ENCODE measurements at places on chromosomes 5 and 9.

DNA sequence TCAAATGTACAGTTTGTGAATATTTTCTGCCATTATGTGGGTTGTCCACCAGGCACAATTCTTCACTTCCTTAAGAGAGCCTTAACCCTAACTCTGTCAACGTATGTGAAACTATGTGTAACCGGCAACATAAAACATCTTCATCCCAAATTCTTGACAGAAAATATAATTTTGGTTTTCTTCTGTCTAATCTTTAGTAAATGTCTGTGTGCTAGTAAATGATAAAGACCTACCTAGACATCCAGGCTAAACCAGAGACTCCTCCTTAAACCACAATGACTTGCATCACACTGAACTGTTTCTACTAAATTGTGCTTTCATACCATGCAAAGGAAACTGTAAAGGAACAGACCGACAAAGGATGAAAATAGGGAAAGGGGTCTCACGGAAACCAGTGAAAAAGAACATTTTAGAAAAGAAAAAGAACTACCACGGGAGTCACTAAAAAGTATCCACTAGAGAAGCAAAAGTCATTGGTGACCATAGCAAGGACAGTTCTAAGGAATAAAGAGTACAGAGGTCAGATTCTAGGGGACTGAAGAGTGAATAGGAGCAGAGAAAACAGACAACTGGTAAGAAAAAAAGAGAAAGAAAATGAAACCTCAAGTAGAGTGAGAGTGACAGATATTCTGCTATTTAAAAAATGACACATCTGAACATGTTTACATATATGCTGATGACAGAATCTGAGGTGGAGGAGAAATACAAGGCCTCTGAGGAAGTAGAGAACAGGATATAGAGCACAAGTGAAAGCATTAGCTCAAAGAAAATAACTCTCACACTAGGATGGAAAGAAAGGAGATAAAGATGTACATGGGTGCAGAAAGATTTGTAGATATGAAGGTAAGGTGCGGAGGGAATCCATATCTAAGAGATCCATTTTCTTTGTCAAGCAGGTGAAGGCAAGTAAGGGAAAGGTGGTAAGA lies 49.4 kb downstream of the FNIP1 start:
- DNase-seq = no peak

DNA sequence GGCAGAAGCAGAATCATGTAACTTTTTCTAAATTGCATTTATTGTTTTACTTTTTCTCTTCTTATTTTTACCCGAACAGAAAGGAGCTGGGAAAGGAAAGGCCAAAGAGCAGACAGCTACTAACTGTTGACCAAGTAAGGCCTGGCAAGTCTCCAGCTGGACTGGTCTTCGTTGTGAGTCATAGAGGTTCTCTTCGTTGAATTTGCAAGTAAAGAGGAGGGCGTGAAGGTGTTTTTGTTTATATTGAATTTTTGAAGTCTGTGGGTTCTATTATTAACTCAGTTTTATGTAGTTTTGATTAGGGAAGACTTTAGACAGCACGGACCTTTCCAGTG lies 416.5 kb upstream of the CCNH start:
- no peak for DNase-seq

DNA sequence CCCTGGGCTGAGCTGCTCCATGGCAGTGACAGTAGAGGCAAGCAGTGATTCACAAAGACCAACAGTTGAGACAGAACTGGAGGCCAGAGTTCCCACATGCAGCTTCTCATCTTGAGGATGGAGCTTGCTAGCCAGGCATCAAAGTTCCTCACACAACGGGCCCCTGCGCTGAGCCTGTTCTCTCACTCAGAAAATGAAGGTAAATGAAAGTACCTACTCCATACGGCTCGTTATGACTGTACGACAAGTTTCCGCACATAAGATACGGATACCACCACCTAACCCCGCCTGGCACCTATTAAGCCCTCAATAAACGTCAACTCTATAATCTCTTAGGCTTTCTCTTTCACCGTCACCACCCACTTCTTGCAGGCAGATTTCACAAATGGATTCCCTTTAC lies 12.9 kb downstream of the NOL6 start:
- DNase-seq = no peak

DNA sequence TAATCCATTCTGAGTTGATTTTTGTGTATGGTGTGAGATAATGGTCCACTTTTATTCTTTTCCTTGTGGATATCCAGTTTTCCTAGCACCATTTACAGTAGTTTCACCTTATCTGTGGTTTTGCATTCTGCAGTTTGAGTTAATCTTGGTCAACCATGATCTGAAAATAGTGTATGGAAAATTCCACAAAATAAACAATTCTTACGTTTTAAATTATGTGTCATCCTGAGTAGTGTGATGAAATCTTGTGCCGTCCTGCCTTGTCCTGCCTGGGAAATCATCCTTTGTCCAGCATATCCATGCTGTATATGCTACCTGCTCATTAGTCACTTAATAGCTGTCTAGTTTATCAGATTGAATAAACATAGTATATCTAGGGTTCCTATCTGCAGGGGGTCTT lies 42.1 kb downstream of the CDC42SE2 start:
- DNase-seq = no peak

GRCh38 chr9:129317179-129318011 lies 139.3 kb upstream of the IER5L start:
- DNase-seq = no peak

- DNase-seq = no peak
These were observed 69.8 kb upstream of the CNTLN start for GRCh38 chr9:17065062-17065461.

GRCh38 chr5:74319076-74319475 lies 321.5 kb downstream of the ENC1 start:
- DNase-seq = no peak

GRCh38 chr9:34996905-34997279 lies 7.3 kb downstream of the DNAJB5 start:
- no peak for DNase-seq

GRCh38 chr5:68255305-68256120 lies 40.0 kb downstream of the PIK3R1 start:
- no peak for DNase-seq

DNA sequence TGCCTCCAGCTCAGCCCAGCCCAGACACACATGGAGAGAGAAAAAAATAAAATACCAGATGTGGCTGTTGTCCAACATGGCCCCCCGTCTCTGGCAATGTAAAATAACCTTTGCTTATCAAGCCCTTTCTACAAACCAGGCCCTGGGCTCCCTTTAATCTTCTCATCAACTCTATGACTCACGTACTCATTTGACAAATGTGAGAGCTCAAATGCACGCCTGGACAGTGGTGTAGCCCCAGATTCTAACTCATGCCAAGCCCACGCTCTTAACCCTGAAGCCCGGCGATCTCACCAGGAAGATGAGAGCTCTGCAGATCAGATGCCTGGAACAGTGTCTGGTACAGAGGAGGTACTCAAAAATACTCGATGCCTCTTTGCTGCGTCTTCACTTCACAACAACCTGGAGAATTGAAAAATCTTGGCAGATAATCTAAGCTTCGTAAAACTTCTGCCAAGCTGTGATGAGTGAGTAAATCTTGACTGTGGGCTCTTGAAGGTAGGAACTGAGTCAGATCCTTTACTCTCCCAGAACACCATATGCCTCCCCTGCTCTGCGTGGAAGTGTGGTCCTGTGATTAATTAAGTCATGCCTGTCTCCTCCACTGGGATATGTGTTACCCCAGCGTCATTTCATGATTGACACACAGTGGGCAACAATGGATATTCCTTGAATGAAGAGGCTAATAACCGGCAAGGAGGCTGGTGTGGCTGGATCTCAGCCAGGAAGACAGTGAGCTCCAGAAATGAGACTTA lies 102.0 kb upstream of the FSTL4 start:
- DNase-seq = no peak

DNA sequence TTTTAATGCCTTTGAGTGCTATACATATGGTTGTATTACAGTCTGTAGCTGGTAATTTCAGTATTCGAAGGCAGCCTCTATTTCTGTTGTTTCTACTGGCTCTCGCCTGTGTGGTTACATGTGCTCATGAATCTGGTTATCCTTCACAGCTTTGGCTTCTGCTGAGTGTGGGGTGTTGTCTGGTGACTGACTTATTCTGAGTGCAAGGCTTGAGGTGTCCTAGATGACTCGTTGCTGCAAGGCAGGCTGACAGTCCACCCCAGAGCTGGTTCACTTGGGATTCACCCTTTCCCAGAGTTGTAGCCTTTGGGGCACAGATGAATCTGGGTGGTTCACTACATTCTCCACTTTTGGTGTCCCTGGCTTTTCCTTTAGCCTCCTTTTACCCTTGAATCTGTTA lies 41.4 kb downstream of the PDE8B start:
- DNase-seq = no peak

DNA sequence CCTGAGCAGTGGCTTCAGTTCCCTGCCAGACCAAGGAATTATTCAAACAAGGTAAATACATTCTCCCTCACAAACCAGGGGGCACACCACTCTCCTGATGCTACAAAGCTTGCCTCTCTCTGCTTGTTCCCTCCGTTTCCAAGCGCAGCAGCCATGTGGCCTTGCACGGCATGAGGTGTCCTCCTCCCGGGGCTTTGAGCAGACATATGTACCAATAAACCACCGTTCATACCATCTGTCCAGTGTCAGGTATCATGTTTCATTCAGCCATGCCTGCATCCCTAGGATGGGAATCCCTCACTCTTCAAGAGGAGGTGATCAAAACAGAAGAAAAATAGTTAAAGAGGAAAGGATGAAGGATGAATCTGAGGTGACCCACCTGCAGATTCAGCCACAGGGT lies 282.7 kb downstream of the ENC1 start:
- no peak for DNase-seq

GRCh38 chr5:139110526-139111168 lies 87.5 kb downstream of the SIL1 start:
- DNase-seq = peak; percentile 83

GRCh38 chr9:88748566-88749261 lies 213.7 kb downstream of the NXNL2 start:
- no peak for DNase-seq

- no peak for DNase-seq
These were observed 25.9 kb upstream of the SUB1 start for GRCh38 chr5:32559411-32559810.

DNA sequence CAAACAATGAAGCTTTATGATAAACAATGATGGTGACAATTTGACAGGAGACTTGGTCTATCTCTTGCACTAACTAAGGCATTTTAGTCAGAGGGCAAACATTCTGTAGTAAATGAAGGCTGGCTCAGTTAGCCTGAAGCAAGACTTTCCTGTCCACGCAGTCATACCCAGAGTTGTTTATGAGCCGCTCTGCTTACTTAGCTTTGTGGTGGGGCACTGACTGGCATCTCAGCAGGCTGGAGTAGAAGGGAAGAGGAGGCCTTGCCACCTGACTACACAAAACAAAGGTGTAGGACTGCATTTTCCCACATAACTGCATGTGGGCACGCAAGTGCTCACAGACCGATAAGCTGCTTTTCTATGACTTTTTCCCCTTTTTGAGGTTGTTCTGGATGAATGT lies 133.7 kb upstream of the EPB41L4A start:
- no peak for DNase-seq

All from globus pallidus (tissue), 1 donor.